SK-N-DZ (cell line): ENCODE measurements at places on chromosomes 12 and 14.
A peak's percentile ranks its signal among the peaks of the same experiment; 100 is the strongest.

GRCh38 chr12:117805865-117806264 is 162.9 kb downstream of the KSR2 start:
- no peak for DNase-seq

DNA sequence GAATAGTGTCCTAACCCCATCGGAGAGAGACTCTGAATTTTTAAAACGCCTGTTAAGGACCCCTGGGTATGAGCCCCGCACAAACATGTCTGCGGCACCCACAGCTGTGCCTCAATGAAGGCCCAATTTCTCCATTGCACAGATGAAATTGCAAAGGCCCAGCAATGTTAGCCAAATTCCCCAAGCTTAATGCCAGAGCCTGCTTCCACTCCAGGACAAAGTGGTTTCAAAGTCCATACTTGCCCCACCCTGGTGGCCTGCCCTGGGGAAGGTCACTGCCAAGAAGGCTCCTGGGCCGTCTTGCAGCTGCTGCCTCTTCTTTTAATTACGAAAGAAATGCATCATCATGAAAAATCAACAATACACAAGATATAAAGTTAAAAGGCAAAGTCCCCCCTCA is 1179.7 kb downstream of the VRK1 start:
- no peak for DNase-seq

- DNase-seq = no peak
These were observed 144.3 kb downstream of the NEDD1 start for GRCh38 chr12:97051341-97051740.

DNA sequence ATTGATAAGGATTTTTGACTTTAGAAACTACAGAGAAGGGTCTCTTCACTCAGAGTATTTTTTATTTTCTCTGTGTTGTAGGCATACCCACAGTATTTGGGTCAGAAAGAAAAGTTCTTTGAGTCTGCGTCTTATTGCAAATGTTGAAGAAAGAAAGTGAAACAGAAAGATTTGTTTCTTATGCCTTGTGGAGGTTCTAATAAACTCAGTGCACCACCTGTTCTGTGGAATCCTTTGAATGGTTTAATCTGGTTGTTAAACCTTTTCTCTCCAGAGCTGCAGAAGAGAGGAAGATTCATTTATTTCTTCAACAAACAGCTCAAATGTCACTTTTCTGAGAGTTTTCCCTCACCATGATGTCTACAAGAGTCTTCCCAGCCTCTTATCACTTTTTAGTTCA is 146.6 kb upstream of the PLEKHG7 start:
- no peak for DNase-seq

GRCh38 chr12:117105902-117106301 is 6.7 kb upstream of the TESC start:
- no peak for DNase-seq

DNA sequence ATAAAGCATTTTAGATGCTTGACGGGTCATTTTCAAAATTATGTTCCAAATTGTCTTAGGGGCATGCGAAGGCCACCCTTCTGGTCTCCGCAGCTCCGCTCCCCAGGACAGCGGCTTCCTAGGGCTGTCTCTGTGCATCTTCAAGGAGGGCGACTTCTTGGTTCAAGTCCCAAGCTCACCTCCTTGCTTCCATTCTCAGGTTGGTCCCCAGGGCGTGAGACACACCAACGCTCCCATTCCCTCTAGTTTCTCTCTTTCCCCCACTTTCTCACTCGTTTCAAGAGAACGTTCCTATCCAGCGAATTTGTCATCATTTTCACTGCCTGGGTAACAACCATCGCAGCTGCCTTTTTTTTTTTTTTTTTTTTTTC is 109.4 kb upstream of the CCND2 start:
- no peak for DNase-seq

DNA sequence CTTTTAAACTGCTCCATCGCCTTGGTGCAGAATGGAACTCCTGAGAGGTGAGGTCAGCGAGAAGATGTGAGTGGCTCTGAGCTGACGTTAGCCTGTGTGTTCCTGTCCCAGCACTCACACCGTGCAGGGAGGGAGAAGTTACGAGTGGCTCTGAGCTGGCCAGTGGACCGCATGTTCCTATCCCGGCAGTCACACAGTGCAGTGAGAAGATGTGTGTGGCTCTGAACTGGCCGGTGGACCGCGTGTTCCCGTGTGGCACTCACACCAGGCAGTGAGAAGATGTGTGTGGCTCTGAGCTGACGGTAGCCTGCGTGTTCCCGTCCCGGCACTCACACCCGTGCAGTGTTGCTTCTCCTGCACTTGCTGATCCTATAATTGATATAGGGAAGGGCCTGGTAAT is 59.9 kb downstream of the VCPKMT start:
- no peak for DNase-seq

GRCh38 chr12:3593906-3594483 is 103.0 kb downstream of the PRMT8 start:
- no peak for DNase-seq

- DNase-seq = no peak
These were observed 244.5 kb upstream of the LRFN5 start for GRCh38 chr14:41362139-41362538.

DNA sequence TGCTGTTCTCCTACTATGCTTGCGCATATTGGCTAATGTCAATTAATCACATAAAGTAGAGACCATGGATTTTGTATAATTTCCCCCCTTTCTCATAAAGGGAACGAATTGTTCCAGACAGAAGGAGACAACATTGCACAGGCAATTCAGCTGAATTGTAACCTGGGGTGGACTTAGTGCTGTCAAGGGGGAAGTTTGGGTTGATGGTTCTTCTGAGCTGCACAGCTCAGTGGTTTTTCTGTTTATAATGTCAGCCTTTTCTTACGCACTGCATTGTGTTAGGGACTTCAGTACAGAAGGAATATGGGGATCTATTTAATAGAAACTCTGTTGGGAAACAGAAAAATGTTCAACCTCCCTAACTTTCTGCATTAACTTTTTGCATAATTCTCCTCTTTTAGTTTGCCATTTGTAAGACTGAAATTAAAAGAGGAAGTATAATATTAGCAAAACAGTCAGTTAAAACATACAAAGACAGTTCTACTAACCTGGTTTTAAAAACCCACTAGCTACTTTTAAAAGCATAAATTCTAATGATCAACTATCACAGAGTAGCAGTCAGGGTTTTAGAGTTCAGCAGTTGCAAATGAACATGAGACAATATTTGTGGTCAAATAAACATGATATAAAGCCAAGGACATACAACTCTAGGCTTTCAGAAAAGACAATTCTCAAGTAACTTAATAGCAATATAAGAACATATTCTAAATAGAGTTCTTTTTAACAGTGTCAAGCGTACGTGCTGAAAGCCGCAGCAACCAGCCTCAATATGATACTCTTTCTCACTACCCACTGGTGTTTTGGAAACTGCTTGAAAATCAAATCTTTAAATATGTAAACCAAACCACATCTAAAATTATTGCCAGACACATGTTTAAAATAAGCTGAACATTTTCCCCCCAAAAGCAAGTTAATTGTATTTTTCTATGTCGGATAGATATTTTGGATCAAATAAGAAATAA is 393.0 kb downstream of the FSCB start:
- DNase-seq = no peak

DNA sequence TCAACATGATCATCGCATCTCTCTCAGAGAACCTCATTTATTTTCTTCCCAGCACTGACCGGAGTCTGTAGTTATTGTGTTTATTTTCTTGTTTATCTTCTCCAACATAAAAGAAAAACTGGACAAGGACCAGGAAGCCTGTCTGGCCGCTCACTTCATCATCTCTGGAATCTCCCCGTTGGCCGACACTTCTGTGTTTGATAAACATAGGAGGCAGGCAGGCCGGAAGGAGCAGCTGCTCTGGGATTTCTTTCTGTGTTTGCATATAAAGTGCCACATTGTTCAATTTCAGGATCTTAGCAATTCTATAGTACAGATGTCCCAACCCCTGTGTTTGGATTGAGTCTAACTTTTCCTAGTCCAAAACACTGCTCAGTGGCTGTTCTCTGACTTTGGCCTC is 53.3 kb downstream of the ACACB start:
- DNase-seq = no peak

GRCh38 chr14:64196814-64197411 is 97.3 kb downstream of the ESR2 start:
- peak; percentile 69 for DNase-seq

DNA sequence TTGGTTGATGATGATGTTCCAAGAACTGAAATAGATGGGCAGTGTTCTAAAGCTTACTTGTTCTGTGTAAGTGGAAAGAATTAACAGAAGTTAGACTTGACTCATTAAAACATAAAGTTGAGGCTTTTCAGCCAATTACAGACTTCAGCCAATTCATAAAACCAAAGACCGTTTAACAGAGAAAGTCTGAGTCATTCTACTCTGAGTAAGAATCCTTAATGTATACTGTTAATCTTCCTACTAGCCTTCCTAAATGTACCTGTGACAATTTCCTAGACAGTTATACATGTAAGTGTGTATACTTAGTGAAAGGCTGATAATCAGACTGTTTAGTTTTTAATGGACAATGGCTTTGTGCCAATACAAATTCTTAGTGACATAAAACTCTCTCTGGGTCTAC is 681.0 kb downstream of the RPL10L start:
- no peak for DNase-seq

DNA sequence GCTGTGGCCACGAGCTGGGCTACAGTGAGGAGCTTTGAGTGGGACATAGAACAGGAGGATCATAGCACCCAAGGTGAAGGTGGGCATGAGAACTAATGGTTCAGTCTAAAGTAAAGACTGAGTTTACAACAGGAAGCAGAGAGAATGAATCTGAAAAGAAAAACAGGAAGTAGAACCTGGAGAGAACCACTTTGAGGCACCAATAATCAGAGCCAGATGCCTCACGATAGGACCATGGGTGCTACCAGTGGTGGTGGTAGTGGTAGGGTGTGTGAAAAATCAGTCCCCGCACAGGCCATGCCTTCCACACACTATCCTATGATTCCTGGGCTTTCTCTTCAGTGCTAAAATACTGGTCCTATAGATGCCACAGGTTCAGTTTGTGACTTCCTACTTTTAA is 293.6 kb downstream of the AKAP6 start:
- no peak for DNase-seq

GRCh38 chr12:53530061-53530460 is 22.8 kb upstream of the NPFF start:
- DNase-seq = no peak

DNA sequence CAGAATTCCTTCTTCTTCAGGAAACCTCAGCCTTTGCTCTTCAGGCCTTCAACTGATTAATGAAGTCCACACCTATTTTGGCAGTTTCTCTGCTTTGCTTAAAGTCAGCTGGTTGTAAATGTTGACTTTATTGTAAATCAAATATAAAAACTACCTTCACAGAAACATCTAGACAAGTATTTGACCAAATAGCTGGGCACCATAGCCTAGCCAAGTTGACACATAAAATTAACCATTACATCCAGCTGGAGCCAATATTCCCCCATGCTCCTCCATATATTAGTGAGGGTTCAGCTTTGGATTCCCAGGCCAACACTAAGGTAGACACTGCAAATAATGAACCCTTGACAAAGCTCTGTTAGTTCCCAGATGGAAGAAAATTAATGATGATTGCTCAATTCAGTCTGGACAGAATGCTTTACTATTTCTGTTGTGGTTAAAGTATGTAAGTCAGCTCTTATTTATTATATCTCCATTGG is 125.5 kb downstream of the ZFP36L1 start:
- DNase-seq = no peak

GRCh38 chr12:124747426-124748161 is 116.1 kb downstream of the SCARB1 start:
- no peak for DNase-seq

DNA sequence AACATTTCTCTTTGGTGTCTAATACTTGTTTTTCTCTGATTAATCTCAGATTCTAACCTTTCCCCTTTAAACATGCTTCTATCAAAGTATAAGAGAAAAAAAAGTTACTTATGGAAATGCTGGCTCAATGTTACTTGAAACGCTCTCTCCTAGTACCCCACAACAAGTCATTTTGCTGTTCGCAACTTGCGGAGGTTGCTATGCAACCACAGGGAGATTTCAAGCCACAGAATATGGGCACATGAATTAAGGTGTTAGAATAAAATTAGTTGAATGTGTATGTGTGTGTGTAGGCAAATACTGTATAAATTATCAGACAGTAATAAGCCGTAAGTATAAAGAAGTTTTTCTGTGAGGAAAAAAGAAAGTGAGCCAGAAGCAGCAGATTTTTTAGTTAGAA is 80.6 kb downstream of the CCDC59 start:
- DNase-seq = no peak

GRCh38 chr12:6326316-6327228 is 15.3 kb downstream of the TNFRSF1A start:
- DNase-seq = peak; percentile 81

GRCh38 chr14:22668417-22668816 is 24.3 kb upstream of the OR6J1 start:
- no peak for DNase-seq

- DNase-seq = no peak
These were observed 532.5 kb upstream of the MGAT4C start for GRCh38 chr12:86788661-86789060.
